Activated CD4-positive, alpha-beta T cell treated with anti-CD3 and anti-CD28 coated beads for 36 hours (primary cell): ENCODE measurements at places on chromosomes 5 and 9. TPM values are rescaled to one million over a fixed set of nuclear protein-coding genes. Genes with fewer than 3 reads are reported as not detected.

DNA sequence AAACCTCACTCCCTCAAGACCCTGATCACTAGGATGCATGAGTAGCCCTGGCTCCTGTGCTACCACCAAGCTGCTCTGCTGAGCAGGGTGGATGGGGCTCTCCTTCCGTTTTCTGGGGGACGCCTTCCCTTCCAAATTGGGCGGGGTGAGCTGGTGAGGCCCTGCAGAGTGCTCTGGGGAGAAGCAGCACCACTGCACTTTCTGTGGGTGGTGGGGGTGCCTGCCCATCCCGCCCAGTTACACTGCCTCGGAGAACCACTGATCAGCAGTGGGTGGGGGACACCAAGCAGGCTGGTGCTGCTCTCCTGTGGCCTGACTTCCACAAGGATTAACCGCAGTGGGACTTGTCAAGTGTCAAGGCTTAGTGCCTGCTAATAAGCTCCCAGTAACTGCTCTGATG is 19.0 kb downstream of the GFPT2 start:
- H3K4me3 ChIP-seq = no peak overlapping the region
- no peaks in the 10 kb centered on the region for H3K36me3 ChIP-seq
- H3K27ac ChIP-seq = no peak overlapping the region
- DNase-seq = no peak
- no peaks in the 10 kb centered on the region for H3K4me1 ChIP-seq
- peaks cover 12% of the 10 kb centered on the region for H3K27me3 ChIP-seq

GRCh38 chr9:82188817-82189216 is 200.2 kb downstream of the SPATA31D1 start:
- H3K27ac ChIP-seq = no peak overlapping the region
- H3K36me3 ChIP-seq = no peaks in the 10 kb centered on the region
- no peak for DNase-seq
- H3K27me3 ChIP-seq = no peaks in the 10 kb centered on the region
- no peak overlapping the region for H3K4me3 ChIP-seq
- H3K4me1 ChIP-seq = no peaks in the 10 kb centered on the region

DNA sequence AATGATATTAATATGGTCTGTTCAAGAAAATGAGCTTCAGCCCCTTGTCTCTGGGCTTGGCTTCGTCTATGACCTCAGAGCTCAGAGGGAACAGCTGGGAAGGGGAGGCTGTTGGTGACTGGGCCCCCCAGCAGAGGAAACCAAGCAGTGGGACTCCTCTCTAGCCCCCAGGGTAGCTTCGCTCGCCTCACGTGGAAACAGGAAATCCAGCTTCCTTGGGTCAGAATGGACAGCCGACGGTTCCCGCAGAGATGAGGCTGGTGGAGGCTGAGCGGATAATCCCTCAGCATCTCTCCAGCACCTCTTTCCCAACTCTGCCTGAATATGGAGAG is 37.2 kb upstream of the ICE1 start:
- H3K4me3 ChIP-seq = no peak overlapping the region
- no peak overlapping the region for H3K27ac ChIP-seq
- H3K27me3 ChIP-seq = no peaks in the 10 kb centered on the region
- H3K4me1 ChIP-seq = no peaks in the 10 kb centered on the region

GRCh38 chr9:77951369-77951768 is 80.2 kb downstream of the GNAQ start:
- no peaks in the 10 kb centered on the region for H3K27me3 ChIP-seq
- DNase-seq = no peak
- H3K36me3 ChIP-seq = no peaks in the 10 kb centered on the region
- H3K4me1 ChIP-seq = peaks cover 45% of the 10 kb centered on the region

- H3K36me3 ChIP-seq = no peaks in the 10 kb centered on the region
- H3K4me1 ChIP-seq = no peaks in the 10 kb centered on the region
- no peaks in the 10 kb centered on the region for H3K27me3 ChIP-seq
- DNase-seq = no peak
These were observed 601.7 kb downstream of the PRELID2 start for GRCh38 chr5:145233461-145233860.

GRCh38 chr5:4879693-4880303 is 260.3 kb upstream of the ADAMTS16 start:
- H3K27ac ChIP-seq = no peak overlapping the region
- H3K4me3 ChIP-seq = no peak overlapping the region
- peak; percentile 78 for DNase-seq
- no peaks in the 10 kb centered on the region for H3K36me3 ChIP-seq
- H3K4me1 ChIP-seq = no peaks in the 10 kb centered on the region

- H3K27me3 ChIP-seq = no peaks in the 10 kb centered on the region
- no peak for DNase-seq
- no peak overlapping the region for H3K4me3 ChIP-seq
- no peaks in the 10 kb centered on the region for H3K4me1 ChIP-seq
- no peak overlapping the region for H3K27ac ChIP-seq
These were observed 54.6 kb upstream of the ELL2 start for GRCh38 chr5:96016216-96016615.

GRCh38 chr5:130536691-130537090 is 628.4 kb downstream of the HINT1 start:
- no peak for DNase-seq
- no peak overlapping the region for H3K27ac ChIP-seq
- no peak overlapping the region for H3K4me3 ChIP-seq

GRCh38 chr5:148595697-148596096 is 58.6 kb downstream of the HTR4 start:
- H3K4me1 ChIP-seq = no peaks in the 10 kb centered on the region
- no peak overlapping the region for H3K4me3 ChIP-seq
- peaks cover 10% of the 10 kb centered on the region for H3K27me3 ChIP-seq
- H3K27ac ChIP-seq = no peak overlapping the region
- no peak for DNase-seq
- H3K36me3 ChIP-seq = peaks cover 2% of the 10 kb centered on the region

DNA sequence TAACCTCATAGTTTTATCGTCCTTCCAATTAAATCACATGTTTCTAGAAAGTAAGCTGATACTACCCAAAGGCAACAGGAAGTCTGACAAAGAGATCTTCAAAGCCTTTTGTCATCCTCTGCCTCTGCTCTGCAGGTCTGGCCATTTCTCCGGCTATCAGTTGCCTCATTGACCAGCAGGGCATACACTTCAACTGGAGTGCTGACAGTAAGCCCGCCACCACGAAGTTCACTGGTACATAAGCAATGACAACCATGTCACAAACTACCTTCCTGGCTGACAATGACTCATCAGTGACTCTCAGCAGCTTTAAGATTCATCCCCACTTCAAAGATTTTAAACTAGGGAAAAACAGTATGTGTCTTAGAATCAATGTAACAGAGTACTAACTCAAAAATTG is 20.6 kb downstream of the SPTLC1 start:
- H3K27me3 ChIP-seq = no peaks in the 10 kb centered on the region
- peak; percentile 71 for DNase-seq
- H3K27ac ChIP-seq = peak overlapping the region; percentile 84
- H3K4me3 ChIP-seq = no peak overlapping the region
- H3K36me3 ChIP-seq = peaks cover 21% of the 10 kb centered on the region
- H3K4me1 ChIP-seq = peaks cover 46% of the 10 kb centered on the region

- H3K27ac ChIP-seq = no peak overlapping the region
- no peaks in the 10 kb centered on the region for H3K36me3 ChIP-seq
- peaks cover 6% of the 10 kb centered on the region for H3K4me1 ChIP-seq
- H3K4me3 ChIP-seq = no peak overlapping the region
- H3K27me3 ChIP-seq = no peaks in the 10 kb centered on the region
These were observed 242.6 kb downstream of the HSPA4 start for GRCh38 chr5:133294380-133294779.

DNA sequence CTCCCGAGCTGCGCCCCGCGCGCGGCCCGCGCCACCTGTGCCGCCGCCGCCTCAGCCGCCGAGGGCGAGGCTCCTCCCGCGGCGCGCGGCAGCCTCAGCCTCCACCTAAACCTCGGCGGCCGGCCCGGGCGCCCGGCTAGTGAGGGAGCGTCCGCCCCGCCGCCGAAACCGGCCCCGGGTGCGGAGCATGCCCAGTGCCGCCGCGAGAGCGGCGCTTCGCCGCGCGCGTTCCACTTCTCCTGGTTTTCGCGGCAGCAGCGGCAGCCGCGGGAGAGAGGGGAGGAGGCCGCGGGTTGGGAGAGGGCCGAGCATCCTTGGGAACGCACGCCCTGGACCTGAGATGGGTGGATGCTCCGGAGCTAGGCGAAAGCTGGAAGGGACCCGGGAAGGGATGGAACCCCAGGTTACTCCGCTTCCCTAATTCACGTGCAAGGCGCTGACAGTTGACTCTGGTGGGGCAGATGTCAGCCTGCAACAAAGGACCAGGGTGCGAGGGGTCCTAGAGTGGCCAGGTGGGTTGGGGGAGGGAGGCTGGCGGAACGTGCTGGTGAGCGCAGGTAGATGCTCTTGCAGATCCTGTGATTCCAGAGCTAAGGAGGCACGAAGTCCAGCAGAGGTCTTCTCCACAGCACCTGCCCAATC is at the start of gene CTNND2:
TSS of gene CTNND2 (minus strand) at position 182 of the 642 bp plus-strand sequence. CDS start 593 bp downstream, outside the sequence.
- DNase-seq = peak; percentile 8
- peak within 1 kb of the TSS; percentile 15 for H3K4me3 ChIP-seq
- peaks cover 46% of the 10 kb centered on the region for H3K27me3 ChIP-seq

DNA sequence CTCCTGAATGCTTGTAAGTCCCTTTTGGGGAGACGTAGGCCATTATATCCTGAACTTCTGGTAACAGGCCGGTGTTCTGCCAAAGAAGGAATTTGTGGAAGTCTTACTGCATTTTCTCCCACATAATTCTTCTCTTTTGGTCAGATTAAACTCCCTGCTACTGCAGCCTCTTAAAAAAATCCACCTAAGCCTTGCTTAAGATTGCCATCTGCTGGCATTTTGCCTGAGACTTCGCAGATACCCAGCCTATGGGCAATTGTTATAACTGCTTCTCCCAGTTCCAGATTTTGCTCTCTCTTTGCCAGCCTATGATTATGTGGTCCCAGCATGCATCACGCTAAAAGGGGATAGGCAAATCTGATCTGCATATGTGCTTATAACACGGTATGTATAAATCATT is 391.6 kb upstream of the CHD1 start:
- H3K4me1 ChIP-seq = no peaks in the 10 kb centered on the region
- H3K27me3 ChIP-seq = no peaks in the 10 kb centered on the region
- no peak overlapping the region for H3K4me3 ChIP-seq
- no peak overlapping the region for H3K27ac ChIP-seq

- H3K27me3 ChIP-seq = no peaks in the 10 kb centered on the region
- no peak overlapping the region for H3K27ac ChIP-seq
- H3K36me3 ChIP-seq = peaks cover 44% of the 10 kb centered on the region
These were observed 39.6 kb downstream of the STK10 start for GRCh38 chr5:172148381-172148780.

DNA sequence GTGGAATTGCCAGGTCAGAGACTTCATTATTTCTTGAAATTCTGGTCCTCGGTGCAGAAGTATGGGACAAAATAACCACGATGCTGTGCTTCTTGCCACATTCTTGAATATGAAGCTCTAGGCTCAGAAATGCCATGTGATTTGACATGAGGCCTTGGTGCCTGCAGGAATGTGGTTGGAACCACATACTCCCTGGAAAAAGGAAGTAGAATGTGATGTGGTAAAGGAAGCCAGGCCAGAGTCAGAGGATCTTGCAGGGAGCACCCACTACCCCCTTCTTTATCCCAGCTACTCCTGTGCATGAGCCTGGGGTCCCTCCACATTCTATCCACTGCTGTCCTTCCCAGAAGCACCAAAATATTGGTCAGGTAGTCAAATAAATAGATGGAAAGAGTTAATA is 80.9 kb downstream of the FOXD1 start:
- DNase-seq = no peak
- H3K4me1 ChIP-seq = no peaks in the 10 kb centered on the region
- no peak overlapping the region for H3K27ac ChIP-seq

- no peak overlapping the region for H3K27ac ChIP-seq
- no peak for DNase-seq
- H3K36me3 ChIP-seq = no peaks in the 10 kb centered on the region
These were observed 350.5 kb downstream of the ADGRV1 start for GRCh38 chr5:90909101-90909503.

GRCh38 chr9:34437006-34437925 is 21.1 kb downstream of the FAM219A start:
- peaks cover 9% of the 10 kb centered on the region for H3K4me1 ChIP-seq
- no peaks in the 10 kb centered on the region for H3K27me3 ChIP-seq
- H3K36me3 ChIP-seq = peaks cover 4% of the 10 kb centered on the region
- no peak overlapping the region for H3K27ac ChIP-seq
- no peak overlapping the region for H3K4me3 ChIP-seq

- H3K27me3 ChIP-seq = no peaks in the 10 kb centered on the region
- peak; percentile 6 for DNase-seq
- H3K27ac ChIP-seq = peak overlapping the region; percentile 72
- H3K4me3 ChIP-seq = peak overlapping the region; percentile 75
- H3K36me3 ChIP-seq = no peaks in the 10 kb centered on the region
These were observed 614 bp upstream of the CPLANE1 start for GRCh38 chr5:37249815-37250164.

DNA sequence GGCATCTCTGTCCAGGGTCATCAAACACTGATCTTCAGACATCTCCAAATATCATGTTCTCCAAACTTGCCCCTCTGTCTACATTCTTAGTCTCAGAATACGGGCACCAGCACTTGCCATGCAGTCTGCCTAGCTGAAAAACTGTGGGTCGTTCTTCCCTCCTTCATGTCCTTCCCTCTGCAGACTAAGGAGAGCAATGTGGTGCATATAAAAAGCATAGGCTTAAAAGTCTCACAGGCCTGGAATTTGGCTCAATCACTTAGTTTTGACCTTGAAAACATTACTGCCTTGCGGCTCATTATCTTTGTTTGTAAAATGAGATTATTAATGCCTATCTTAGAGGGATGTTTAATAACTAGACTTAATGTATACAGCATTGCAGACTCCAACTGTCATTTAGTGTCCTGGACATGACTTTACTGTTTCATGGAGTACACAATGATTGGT is 362.8 kb downstream of the NPR3 start:
- no peaks in the 10 kb centered on the region for H3K27me3 ChIP-seq
- H3K4me3 ChIP-seq = no peak overlapping the region
- H3K36me3 ChIP-seq = no peaks in the 10 kb centered on the region

- no peaks in the 10 kb centered on the region for H3K4me1 ChIP-seq
- no peak for DNase-seq
- H3K27ac ChIP-seq = no peak overlapping the region
- H3K36me3 ChIP-seq = no peaks in the 10 kb centered on the region
- no peak overlapping the region for H3K4me3 ChIP-seq
- H3K27me3 ChIP-seq = peaks cover 11% of the 10 kb centered on the region
These were observed 122.9 kb downstream of the CFAP90 start for GRCh38 chr5:7728076-7728475.

GRCh38 chr5:177496727-177497291 is 595 bp downstream of the PDLIM7 start:
- peaks cover 31% of the 10 kb centered on the region for H3K4me1 ChIP-seq
- peak overlapping the region; percentile 73 for H3K4me3 ChIP-seq
- peaks cover 12% of the 10 kb centered on the region for H3K27me3 ChIP-seq
- H3K27ac ChIP-seq = no peak overlapping the region

GRCh38 chr9:73667749-73668148 is 516.1 kb downstream of the ANXA1 start:
- H3K4me3 ChIP-seq = no peak overlapping the region
- no peaks in the 10 kb centered on the region for H3K36me3 ChIP-seq
- H3K4me1 ChIP-seq = no peaks in the 10 kb centered on the region
- no peaks in the 10 kb centered on the region for H3K27me3 ChIP-seq
- H3K27ac ChIP-seq = no peak overlapping the region
- no peak for DNase-seq

The PCDHB13 gene
- not detected for total RNA-seq

The ESM1 gene
- total RNA-seq = not detected

The PCDHGA11 gene
- 0.07 TPM for total RNA-seq

The SLC1A1 gene
- total RNA-seq = 0.18 TPM

The SPINK6 gene
- total RNA-seq = not detected

The NINJ1 gene
- total RNA-seq = 77.4 TPM

The TENT4A gene
- 29.2 TPM for total RNA-seq

The ROPN1L gene
- total RNA-seq = 0.28 TPM

The FCN1 gene
- total RNA-seq = not detected
